ENCODE measurements at places on chromosomes 7 and 10.

DNA sequence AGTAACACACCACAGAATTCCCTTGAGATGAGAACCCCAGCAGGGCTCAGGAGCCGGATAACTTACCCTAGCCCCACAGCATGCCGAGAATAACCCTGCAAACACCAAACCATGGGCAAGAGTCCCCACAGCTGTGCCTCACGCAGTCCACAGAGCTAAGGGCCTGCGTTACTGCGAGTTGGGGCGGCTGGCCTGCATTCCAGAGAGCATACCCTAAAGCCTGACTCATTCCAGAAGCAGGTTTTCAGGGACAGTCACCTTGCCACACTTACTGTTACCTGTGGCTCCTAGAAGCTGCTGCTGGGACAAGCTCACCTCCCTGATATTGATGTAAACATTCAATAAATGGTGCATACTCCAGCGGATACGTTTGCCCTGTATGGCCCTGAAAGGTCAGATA, 18.6 kb downstream of the FGFR2 start:
- DNase-seq, result peak; percentile 21

GRCh38 chr7:8136051-8136730, 125.8 kb downstream of the ICA1 start:
- DNase-seq, result no peak

DNA sequence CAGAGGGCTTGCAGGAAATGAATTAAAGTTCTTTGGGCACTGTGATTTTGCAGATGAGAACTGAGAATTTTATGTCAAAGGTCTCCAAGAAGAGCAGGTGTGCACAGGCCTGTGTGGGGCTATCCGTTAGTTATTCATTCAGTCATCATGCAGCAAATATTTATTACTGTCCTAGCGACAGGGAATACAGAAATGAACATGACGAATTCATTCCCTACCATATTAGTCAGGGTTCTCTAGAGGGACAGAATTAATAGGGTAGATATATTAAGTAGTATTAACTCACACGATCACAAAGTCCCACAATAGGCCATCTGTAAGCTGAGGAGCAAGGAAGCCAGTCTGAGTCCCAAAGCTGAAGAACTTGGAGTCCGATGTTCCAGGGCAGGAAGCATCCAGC, 2.9 kb upstream of the MMP21 start:
- no peak for DNase-seq

- no peak for DNase-seq
Observed at GRCh38 chr10:61987537-61987936, 86.0 kb downstream of the ARID5B start.

Measured in fibroblast of skin of abdomen (primary cell).